Activated T-helper 2 cell treated with anti-CD3 and anti-CD28 coated beads, Interferon-gamma antibody, Interleukin-2, Interleukin-4, amounts not matched to agents 10 μg/mL and 5 μg/mL and 100 μg/mL, durations not matched to agents 14 hours and 24 hours and 36 hours (primary cell): ENCODE measurements at places on chromosomes 6 and 20. TPM values are rescaled to one million over a fixed set of nuclear protein-coding genes. Genes with fewer than 3 reads are reported as not detected.
A peak's percentile ranks its signal among the peaks of the same experiment; 100 is the strongest.

- H3K4me1 ChIP-seq = no peaks in the 10 kb centered on the region
- no peak for DNase-seq
- H3K27ac ChIP-seq = no peak overlapping the region
- no peaks in the 10 kb centered on the region for H3K36me3 ChIP-seq
Observed at GRCh38 chr20:57031867-57032355, 234.5 kb downstream of the BMP7 start.

DNA sequence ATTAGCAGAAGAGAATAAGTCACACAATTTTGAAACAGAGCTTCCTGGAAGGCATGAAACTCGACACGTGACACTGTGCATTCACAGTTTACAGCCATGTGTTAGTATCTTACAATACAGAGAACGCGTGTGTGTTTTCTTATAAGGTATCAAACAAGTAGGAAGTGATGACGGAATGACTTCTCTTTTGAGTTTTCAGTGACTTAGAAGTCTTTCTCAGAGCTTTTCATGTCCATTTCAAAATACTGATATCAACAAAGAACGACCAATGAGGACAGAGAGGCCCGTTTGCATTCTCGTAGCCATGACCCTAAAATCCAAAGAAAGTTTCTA, 36.6 kb upstream of the DUSP22 start:
- H3K27me3 ChIP-seq = no peaks in the 10 kb centered on the region
- H3K36me3 ChIP-seq = no peaks in the 10 kb centered on the region
- DNase-seq = no peak
- no peak overlapping the region for H3K27ac ChIP-seq

GRCh38 chr20:51178153-51178552, 155.2 kb upstream of the KCNG1 start:
- H3K27me3 ChIP-seq = peaks cover 13% of the 10 kb centered on the region
- no peaks in the 10 kb centered on the region for H3K4me1 ChIP-seq
- no peak for DNase-seq
- no peaks in the 10 kb centered on the region for H3K36me3 ChIP-seq
- no peak overlapping the region for H3K27ac ChIP-seq
- no peak overlapping the region for H3K4me3 ChIP-seq

Gene BRPF3
- 20.2 and 24.1 TPM in 2 replicates for total RNA-seq

- no peaks in the 10 kb centered on the region for H3K4me1 ChIP-seq
- DNase-seq = no peak
- H3K27ac ChIP-seq = no peak overlapping the region
- no peak overlapping the region for H3K4me3 ChIP-seq
Observed at GRCh38 chr6:53419026-53419425, 70.3 kb upstream of the ELOVL5 start.

Gene OR2B6
- not detected in 2 replicates for total RNA-seq

GRCh38 chr6:53486679-53487078, 58.2 kb downstream of the GCLC start:
- H3K4me1 ChIP-seq = peaks cover 28% of the 10 kb centered on the region
- no peak overlapping the region for H3K27ac ChIP-seq
- peaks cover 29% of the 10 kb centered on the region for H3K27me3 ChIP-seq
- no peak overlapping the region for H3K4me3 ChIP-seq
- H3K36me3 ChIP-seq = no peaks in the 10 kb centered on the region

Gene NKAIN4
- total RNA-seq = not detected in 2 replicates

DNA sequence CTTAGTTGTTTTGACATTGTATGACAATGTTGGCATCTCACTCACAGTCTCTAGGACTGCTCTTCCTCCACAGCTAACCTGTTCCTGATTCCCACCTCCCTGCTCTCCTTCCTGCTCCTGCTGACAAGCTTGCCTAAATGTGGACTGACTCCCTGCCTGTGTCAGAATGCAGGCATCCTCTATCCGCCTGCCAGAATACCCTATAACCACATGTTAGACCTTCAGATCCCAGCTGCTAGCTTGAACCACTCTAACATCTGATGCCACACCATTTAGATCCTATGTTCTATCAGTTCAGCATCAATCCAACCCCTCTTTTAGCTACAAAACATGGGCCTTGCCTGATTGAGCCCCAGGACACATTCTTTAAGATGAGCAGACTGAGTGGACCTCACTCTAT, 12.2 kb downstream of the FILIP1 start:
- no peak overlapping the region for H3K27ac ChIP-seq
- no peaks in the 10 kb centered on the region for H3K4me1 ChIP-seq
- no peak overlapping the region for H3K4me3 ChIP-seq
- no peak for DNase-seq

Gene SIRPB2
- not detected in 2 replicates for total RNA-seq

DNA sequence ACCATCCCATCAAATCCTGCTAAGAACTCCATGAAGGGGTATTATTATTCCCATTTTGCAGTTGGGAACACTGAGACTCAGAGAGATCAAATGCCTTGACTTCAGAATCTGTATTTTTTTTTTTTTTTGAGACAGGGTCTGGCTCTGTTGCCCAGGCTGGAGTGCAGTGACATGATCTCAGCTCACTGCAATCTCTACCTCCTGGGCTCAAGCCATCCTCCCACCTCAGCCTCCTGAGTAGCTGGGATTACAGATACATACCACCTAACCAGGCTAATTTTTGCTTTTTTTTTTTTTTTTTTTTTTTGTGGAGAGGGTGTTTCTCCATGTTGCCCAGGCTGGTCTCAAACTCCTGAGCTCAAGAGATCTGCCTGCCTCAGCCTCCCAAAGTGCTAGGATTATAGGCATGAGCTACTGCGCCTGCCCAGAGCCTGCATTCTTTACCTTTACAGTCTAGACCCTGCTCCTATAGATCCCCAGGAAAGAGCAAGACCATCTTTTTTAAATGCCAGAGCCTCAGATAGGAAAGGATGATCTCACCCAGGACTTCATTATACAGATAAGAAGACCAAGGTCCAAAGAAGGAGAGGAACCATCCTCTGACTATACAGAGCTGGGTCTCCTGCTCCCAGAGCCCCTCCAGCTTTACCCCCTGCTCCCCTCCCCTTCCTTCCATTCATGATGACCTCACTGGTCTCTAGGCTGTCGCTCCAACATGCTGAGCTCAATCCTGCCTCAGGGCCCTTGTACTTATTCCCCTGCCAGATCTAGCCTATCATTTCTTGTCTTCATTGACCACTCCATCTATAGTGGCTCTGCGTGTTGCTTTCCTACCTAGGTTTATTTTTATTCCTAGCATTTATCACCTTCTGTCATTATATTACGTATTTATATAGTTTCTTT, 138.6 kb downstream of the CEBPB start:
- no peaks in the 10 kb centered on the region for H3K27me3 ChIP-seq
- H3K4me3 ChIP-seq = no peak overlapping the region
- H3K4me1 ChIP-seq = no peaks in the 10 kb centered on the region
- no peak overlapping the region for H3K27ac ChIP-seq

- H3K36me3 ChIP-seq = no peaks in the 10 kb centered on the region
- H3K4me3 ChIP-seq = no peak overlapping the region
- peaks cover 2% of the 10 kb centered on the region for H3K27me3 ChIP-seq
- no peaks in the 10 kb centered on the region for H3K4me1 ChIP-seq
- no peak overlapping the region for H3K27ac ChIP-seq
- DNase-seq = no peak
Observed at GRCh38 chr6:56970849-56971248, 15.9 kb downstream of the BEND6 start.

Gene CCNC
- total RNA-seq = 49.2 and 52.1 TPM in 2 replicates

DNA sequence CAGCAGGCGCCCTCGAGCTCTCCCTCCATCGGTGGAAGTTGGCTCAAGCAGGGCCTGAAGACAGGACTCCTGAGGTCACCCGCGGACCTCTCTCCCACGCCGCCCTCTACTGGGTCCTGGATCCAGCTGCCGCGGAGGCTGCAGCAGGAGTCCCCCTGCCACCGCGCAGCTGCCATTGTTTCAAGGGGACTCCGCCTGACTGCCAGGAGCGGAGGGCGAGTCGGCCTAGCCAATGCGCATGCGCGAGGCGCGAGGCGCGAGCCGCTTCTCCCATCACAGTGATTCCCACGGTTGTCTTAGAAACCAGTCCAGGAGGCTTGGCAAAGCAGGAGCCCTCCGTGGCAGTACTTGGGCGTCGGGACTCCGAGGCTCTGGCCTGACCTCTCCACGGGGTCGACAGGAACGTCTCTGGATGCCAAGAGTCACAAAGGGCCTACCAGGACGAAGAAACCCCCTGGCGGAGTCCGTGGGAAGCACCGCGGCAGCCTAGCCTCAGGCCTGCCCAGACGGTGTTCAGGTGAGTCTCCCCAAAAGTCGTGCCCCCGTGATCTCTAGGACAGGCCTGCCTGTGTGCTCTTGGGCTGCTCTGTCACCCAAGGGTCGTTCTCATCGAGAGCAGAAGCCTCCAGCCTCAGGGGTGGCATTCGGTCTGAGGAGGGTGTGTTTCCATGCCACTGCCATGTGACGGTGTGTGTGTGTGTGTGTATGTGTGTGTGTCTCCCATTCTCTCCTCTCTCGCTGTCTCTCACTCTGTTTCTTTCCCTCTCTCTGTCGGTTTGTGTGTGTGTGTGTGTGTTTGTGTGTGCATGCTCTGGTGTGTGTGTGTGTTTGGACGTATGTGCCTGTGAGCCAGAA, 290.6 kb upstream of the ZNF337 start:
- peaks cover 6% of the 10 kb centered on the region for H3K27me3 ChIP-seq
- no peaks in the 10 kb centered on the region for H3K36me3 ChIP-seq
- DNase-seq = peak; percentile 39
- no peak overlapping the region for H3K27ac ChIP-seq

Gene PHIP
- 35.2 TPM in 2 replicates for total RNA-seq

DNA sequence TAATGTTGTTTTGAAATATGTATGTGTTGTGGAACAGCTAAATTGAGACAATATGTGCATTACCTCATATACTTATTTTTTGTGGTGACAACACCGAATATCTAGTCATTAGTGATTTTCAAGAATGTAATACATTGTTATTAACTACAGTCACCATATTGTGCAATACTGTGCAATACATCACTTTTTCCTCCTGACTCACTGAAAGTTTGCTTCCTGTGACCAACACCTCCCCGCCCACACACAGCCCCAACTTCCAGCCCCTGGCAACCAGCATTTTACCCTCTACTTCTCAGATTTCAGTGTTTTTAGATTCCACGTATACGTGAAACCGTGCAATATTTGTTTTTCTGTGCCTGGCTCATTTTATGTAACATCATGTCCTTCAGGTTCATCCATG, 627.9 kb downstream of the PRKN start:
- DNase-seq = no peak
- peak overlapping the region; percentile 7 for H3K27ac ChIP-seq
- no peak overlapping the region for H3K4me3 ChIP-seq
- H3K27me3 ChIP-seq = no peaks in the 10 kb centered on the region
- H3K4me1 ChIP-seq = peaks cover 5% of the 10 kb centered on the region

DNA sequence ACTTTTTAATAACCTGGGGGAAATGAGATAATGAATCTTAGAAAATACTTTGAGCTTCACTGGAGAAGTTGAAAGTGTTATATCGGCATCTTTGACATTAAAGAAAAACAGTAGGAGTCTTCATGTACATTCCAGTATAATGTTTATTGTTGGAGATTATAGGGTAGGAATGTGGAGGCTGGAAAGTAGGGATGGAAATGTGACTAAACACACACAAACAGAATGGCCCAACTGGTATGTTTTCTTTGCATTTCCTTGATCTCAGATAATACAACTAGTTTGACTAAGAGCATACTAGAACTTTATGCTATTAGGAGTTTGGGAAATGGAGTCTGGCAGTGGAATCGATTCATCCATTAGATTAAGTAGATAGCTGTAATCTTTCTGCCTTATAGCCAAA, 10.1 kb upstream of the BAG2 start:
- H3K4me1 ChIP-seq = peaks cover 11% of the 10 kb centered on the region
- no peak overlapping the region for H3K4me3 ChIP-seq
- peaks cover 71% of the 10 kb centered on the region for H3K36me3 ChIP-seq
- no peak overlapping the region for H3K27ac ChIP-seq
- H3K27me3 ChIP-seq = no peaks in the 10 kb centered on the region

GRCh38 chr6:85096976-85097375, 332.6 kb upstream of the TBX18 start:
- H3K36me3 ChIP-seq = no peaks in the 10 kb centered on the region
- H3K27ac ChIP-seq = no peak overlapping the region
- no peak for DNase-seq
- no peaks in the 10 kb centered on the region for H3K27me3 ChIP-seq
- H3K4me1 ChIP-seq = no peaks in the 10 kb centered on the region

Gene ZC2HC1B
- not detected in 2 replicates for total RNA-seq

- H3K27me3 ChIP-seq = peaks cover 15% of the 10 kb centered on the region
- DNase-seq = no peak
- no peak within 1 kb of the TSS for H3K4me3 ChIP-seq
- H3K27ac ChIP-seq = no peak within 1 kb of the TSS
- H3K4me1 ChIP-seq = no peaks in the 10 kb centered on the region
Observed at GRCh38 chr20:9838378-9839295, at the start of gene PAK5. PAK5 (minus strand) TSS chr20:9839076; CDS start chr20:9644328, 194,748 bp downstream.

GRCh38 chr20:14611479-14611878, 274.1 kb upstream of the FLRT3 start:
- no peaks in the 10 kb centered on the region for H3K36me3 ChIP-seq
- no peaks in the 10 kb centered on the region for H3K4me1 ChIP-seq

Gene KHDC1L
- total RNA-seq = 0.32 TPM in 1 of 2 replicates, not detected in the other

Gene C6orf52
- 1.7 and 2.4 TPM in 2 replicates for total RNA-seq

Gene DYNLT1
- total RNA-seq = 94.4 and 108 TPM in 2 replicates

GRCh38 chr6:137094411-137095008, 49.7 kb upstream of the IL20RA start:
- H3K36me3 ChIP-seq = no peaks in the 10 kb centered on the region
- peaks cover 2% of the 10 kb centered on the region for H3K27me3 ChIP-seq
- H3K27ac ChIP-seq = no peak overlapping the region

- H3K27me3 ChIP-seq = no peaks in the 10 kb centered on the region
- peaks cover 28% of the 10 kb centered on the region for H3K4me1 ChIP-seq
- no peak overlapping the region for H3K4me3 ChIP-seq
- peaks cover 54% of the 10 kb centered on the region for H3K36me3 ChIP-seq
- no peak for DNase-seq
- H3K27ac ChIP-seq = no peak overlapping the region
Observed at GRCh38 chr20:3973705-3974104, 41.7 kb downstream of the RNF24 start.

Gene TFAP2C
- not detected in 2 replicates for total RNA-seq

- DNase-seq = no peak
- no peaks in the 10 kb centered on the region for H3K36me3 ChIP-seq
- peaks cover 2% of the 10 kb centered on the region for H3K27me3 ChIP-seq
- H3K4me1 ChIP-seq = no peaks in the 10 kb centered on the region
Observed at GRCh38 chr6:83978324-83978734, 55.2 kb upstream of the MRAP2 start.

DNA sequence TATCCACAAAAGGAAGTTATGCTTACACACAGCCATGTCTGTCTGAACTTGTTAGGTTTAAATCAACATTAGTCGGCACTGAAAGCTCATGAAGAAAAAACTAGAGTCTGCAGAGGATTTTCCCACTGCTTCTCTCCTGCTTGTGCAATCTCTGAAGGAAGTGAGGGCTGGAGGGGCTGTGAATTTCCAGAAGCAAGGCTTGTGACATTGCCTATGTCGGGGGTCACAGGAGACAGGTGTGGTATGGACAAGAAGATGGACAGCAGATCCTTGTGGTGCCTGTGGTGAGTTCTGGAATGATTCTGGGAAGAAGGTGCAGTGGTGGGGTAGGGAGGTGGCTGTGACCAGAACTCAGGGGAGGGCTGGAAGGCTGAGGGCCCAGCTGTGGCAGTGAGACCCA, 84.3 kb upstream of the TRAF3IP2 start:
- peaks cover 90% of the 10 kb centered on the region for H3K36me3 ChIP-seq
- H3K4me1 ChIP-seq = peaks cover 4% of the 10 kb centered on the region
- DNase-seq = no peak
- no peak overlapping the region for H3K27ac ChIP-seq
- no peak overlapping the region for H3K4me3 ChIP-seq
- no peaks in the 10 kb centered on the region for H3K27me3 ChIP-seq

Gene MLIP
- total RNA-seq = not detected in 2 replicates

- no peak overlapping the region for H3K27ac ChIP-seq
- no peaks in the 10 kb centered on the region for H3K27me3 ChIP-seq
- DNase-seq = no peak
- H3K4me1 ChIP-seq = no peaks in the 10 kb centered on the region
- no peaks in the 10 kb centered on the region for H3K36me3 ChIP-seq
Observed at GRCh38 chr6:74805916-74806696, 399.7 kb downstream of the COL12A1 start.
